GM04503 (cell line): ENCODE measurements at places on chromosomes 3 and 15.

- no peak for DNase-seq
Observed at GRCh38 chr3:44208086-44208485, 33.6 kb upstream of the TOPAZ1 start.

- no peak for DNase-seq
Observed at GRCh38 chr15:66588537-66588936, 22.7 kb upstream of the LCTL start.

DNA sequence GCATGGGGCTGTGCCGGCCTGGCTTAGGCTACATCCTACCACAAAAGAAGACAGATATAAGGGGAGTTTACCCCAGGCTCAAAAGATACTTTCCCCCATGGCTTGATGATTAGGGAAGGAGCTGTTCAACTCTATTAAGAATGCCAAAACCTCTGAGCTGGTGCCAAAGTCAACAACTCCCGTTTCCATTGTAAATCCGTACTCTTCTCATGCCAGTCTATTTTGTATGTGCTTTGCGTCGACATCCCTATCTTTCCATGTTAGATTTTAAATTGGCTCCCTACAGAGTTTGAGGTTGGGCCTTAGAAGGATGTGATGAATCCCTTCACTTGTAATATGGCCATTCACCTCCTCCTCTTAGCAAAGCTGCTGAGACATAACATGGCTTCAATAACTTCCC lies 46.9 kb downstream of the RLBP1 start:
- DNase-seq: no peak

- DNase-seq: no peak
Observed at GRCh38 chr3:175948041-175948440, 1088.9 kb downstream of the NAALADL2 start.

- DNase-seq: no peak
Observed at GRCh38 chr3:126857928-126858327, 125.0 kb upstream of the PLXNA1 start.

DNA sequence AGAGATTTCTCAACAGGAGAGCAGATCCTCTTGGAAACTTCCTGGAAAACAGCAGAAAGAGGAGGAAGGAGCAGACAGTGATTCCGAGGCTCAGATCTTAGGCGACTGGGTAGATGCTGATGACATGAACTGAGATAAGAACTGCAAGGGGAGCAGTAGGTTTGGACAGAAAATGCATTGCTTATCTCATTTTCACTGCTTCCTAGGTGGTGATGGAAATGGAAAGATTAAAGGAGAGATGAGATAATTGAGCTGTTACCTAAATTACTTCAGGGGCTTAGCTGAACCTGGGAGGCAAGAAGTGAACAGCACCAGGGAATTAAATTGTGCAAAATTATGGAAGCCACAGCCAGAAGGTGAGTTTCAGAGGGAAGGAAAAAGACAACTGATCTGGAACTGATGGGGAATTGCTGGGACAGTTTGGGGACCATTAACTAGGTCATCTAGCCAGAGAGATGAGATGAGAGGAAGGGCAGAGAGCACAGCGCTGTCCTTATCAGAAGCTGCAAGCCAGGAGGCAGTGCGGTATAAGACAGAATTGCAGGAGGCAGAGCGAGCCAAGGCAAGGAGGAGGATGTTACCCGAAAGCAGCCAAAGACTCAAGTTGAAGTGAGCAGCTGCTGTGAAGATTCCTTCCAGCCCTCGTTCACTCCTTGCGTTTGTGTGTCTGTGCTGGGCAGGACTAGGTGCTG lies 140.4 kb downstream of the SRGAP3 start:
- no peak for DNase-seq
